ENCODE measurements at places on chromosomes 13 and 19.
A peak's percentile ranks its signal among the peaks of the same experiment; 100 is the strongest.

- no peak for DNase-seq
These were observed 605.8 kb downstream of the UQCRFS1 start for GRCh38 chr19:28607066-28607583.

- DNase-seq, result no peak
These were observed 21.3 kb downstream of the ZNF77 start for GRCh38 chr19:2923510-2923909.

DNA sequence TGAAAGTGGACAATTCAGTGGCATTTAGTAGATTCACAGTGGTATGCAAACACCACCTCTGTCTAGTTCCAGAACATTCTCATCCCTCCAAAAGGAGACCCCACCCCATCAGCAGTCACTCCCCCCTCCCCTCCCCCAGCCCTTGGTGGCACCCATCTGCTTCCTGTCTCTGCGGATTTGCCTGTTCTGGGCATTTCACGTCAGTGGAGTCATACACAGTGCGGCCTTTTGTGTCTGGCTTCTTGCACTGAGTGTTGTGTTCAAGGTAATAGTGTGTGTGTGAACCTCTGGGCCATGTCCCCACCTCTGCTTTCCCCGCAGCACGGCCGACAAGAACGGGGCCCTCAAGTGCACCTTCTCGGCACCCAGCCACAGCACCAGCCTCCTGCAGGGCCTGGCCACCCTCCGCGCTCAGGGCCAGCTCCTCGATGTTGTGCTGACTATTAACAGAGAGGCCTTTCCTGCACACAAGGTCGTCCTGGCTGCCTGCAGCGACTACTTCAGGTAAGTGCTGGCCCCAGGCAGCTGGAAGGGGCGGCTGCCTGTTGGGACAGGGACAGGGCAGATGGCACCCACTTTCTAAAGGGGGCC is 19.4 kb upstream of the CRTC1 start:
- DNase-seq, result no peak

DNA sequence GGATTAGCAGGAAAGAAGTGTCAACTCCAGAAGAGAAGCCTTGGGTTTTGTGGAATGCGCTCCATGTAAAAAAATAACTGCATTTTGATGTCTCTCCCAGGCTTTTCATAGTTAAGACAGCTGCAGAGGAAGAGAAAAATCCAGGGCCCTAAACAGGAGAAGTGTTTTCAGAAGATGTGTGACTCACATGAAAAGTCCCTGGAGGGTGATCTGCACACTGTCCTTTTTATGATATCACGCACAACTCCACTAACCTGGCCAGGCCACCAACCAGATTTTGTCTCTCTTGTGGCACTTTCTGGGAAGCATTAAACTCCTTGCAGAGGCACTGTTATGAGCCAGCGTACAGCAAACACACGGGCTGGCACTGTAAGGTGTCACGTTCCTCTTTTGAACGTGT is 267.3 kb downstream of the FGF9 start:
- DNase-seq, result no peak

DNA sequence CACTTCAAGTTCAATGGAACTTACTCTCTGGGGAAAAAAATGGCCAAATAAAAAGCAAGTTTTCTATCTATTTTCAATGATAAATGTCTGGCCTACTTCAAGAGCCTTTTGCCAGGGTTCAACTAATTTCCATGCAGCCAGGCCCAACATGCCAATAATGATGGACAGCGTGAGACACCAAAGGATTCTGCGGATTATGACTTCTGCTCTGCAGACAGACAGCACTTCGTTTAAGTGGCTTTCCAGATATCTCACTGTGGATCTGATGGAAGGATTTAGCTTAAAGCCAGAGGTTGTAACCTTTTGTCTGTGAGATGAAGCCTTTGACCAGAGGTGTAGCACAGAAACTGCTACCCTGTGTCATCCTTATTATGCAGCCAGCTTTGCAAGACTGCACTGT is 614.2 kb downstream of the DCT start:
- no peak for DNase-seq

DNA sequence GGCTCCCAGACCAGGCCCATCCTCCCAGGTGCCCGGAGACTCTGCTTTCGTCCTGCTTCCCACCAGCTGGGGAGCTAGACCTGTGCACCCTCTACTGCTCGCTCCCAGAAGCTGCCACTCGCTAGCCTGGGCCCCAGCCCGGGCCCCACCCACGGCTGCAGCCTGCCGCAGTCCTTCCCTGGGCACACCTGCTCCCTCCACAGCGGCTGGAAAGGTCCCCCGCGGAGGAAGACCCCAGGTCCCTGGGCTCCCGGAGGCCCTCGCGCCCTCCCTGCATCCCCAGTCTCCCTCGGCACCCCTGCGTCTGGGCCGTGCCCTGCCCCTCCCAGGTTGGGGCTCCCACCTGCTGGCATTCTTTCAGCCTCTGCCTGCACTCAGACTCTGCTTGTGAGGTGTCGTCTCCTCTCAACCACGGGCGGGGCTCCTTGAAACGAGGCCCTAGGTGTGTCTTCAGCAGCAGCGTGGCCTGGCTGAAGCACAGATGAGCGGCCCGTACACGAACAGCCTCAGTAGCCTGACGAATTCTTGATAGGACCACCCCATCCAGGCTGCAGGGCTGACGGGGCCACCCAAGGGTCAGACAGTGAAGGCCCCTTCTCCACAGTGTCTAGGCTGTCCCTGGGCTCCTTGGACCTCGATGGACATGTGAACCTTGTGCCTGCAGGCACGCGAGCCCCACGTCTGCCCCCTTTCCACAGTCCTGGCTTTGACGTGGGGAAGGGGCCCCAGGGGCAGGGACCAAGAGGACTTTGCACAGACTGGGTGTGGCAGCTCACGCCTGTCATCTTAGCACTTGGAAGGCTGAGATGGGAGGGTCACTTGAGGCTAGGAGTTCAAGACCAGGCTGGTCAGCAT is 27.9 kb downstream of the DOT1L start:
- no peak for DNase-seq

- DNase-seq, result peak; percentile 97
These were observed at the start of the genes C19orf44 and CALR3 for GRCh38 chr19:16495982-16496612. Gene C19orf44 (plus strand): TSS chr19:16496394. CDS start chr19:16500793, 4,399 bp downstream. Gene CALR3 (minus strand): TSS chr19:16496167. CDS start chr19:16496129, 38 bp downstream.

- no peak for DNase-seq
These were observed 60.0 kb downstream of the VWA8 start for GRCh38 chr13:41900918-41901317.
